ENCODE measurements at places on chromosomes 1 and 21.
A peak's percentile ranks its signal among the peaks of the same experiment; 100 is the strongest.

DNA sequence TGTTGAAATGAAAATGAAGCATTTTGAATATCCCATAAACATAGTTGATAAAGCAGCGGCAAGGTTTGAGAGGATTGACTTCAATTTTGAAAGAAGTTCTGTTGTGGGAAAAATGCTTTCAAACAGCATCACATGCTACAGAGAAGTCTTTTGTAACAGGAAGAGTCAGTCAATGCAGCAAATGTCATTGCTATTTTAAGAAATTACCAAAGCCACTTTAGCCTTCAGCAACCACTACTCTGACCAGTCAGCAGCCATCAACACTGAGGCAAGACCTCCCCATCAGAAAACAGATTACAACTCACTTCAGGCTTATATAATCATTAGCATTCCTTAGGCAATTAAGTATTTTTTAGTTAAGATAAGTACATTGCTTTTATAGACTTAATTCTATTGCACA lies 33.8 kb upstream of the FCRL3 start:
- DNase-seq: no peak

GRCh38 chr1:116465845-116466685 lies 93.0 kb downstream of the ATP1A1 start:
- DNase-seq: no peak

GRCh38 chr1:87718241-87718950 lies 389.7 kb downstream of the LMO4 start:
- DNase-seq: no peak

- DNase-seq: no peak
Measured at GRCh38 chr1:57378534-57378933, 45.3 kb downstream of the DAB1 start.

DNA sequence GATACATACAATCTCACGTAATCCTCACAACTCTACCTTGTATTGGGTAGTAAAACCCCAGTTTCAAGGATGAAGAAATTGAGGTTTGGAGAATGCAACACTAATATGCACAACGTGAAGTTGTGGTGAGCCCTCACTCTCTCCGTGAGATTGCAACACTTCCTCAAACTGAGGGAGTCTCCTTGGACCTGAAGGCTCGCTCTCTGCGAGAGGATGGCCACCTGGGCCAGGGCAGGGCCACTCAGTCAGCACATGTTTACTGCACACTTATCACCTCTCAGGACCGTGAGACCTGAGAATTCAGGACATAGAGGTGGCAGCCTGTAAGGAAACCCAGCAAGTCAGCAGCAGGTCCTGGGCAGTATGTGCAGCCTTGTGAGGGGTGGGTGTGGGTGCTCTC lies 8.7 kb downstream of the SH3BP5L start:
- no peak for DNase-seq

DNA sequence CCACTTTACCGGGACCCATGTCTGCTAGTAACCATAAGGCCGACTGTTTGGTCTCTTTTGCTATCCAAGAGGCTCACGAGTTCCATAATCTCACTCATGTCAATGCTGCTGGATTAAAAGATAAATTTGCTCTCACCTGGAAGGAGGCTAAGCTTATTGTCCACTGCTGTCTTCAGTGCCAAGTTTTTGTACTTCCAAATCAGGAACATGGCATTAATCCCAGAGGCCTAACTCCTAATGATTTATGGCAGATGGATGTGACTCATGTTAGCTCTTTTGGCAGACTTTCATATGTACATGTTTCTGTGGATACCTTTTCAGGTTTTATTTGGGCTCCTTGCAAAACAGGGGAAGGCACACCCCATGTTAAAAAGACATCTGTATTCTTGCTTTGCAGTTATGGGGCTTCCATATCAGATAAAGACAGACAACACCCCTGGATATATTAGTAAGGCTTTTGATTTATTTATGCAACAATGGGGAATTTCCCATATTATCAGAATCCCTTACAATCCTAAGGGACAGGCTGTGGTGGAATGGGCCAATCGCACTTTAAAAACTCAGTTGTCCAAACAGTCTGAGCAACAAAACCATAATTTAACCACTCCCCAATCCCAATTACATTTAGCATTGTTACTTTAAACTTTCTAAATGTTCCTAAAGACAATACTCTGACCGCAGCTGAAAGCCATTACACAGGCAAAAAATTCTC lies 162.7 kb downstream of the IER5 start:
- peak; percentile 15 for DNase-seq

DNA sequence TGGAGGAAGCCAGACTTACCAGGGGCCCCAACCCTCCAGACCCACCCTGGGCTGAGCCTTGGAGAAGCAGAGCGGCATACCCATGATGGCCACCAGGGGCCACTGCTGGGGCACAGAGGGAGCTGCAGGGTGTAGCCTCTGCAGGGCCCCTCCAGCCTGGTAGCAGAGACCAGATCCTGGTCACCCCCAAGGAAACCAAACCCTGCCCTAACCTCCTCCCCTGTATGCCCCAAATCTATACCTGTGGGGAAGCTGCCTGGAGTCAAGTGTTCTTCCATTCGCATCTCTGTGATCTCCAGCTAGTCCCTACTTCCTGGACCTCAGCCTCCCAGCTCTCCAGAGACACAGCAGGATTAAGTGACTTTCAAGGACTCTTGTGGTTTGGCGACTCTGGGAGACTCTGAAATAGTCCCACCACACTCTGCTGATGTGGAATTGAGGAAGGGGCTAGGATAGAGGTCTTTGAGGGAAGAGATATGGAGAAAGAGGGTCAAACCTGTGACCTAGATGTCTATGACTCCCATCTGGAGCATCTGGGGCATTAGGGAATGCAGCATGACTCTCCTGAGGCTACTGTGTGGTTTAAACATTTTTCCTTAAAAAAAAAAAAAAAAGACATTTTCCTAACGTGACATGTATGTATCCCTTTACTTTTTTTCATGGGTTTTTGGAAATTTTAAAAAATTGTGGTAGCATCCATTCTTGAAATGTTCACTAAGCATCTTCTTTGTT lies 119.2 kb upstream of the IPO9 start:
- DNase-seq: peak; percentile 80

GRCh38 chr21:41536076-41536826 lies 28.3 kb upstream of the TMPRSS2 start:
- DNase-seq: no peak

DNA sequence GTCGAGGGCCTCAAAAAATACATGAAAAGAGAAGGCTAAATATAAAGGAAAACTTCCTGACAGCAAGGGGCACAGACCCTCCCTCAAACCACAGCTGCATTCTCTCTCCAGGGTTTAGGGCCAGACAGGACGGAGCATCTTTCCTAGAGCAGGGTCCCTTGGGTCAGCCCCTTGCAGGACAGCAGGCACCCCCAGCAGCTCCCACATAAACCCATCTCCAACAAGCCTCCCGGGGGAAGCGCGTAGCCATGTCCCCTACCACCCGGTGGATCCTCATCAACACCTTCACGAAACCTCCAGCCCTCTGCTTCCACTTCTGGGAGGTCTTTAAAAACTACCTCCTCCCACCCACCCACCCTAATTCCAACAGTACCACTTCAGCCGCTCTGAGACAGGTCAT lies 59.5 kb downstream of the CD46 start:
- no peak for DNase-seq

DNA sequence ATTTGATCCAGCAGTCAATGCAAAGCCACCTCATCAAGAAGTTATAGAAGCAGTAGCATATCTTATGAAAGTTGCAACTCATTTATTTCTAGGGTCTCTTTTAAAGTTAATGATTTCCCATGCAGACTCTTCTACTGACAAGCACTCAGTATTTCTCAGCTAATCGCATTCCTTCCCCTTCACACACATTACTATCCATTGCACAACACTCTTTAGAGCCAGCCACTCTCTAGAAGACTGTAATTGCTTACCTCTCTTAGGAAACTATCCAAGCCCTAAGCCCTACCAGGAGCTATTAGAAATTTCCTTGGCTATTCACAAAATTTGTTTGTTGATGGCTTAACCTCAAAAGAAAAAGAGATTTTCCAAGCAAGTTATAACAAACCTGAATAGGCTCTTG lies 106.0 kb downstream of the ADAMTS1 start:
- no peak for DNase-seq

- DNase-seq: no peak
Measured at GRCh38 chr1:180288940-180289339, 58.9 kb downstream of the LHX4 start.
